D721Med (cell line): ENCODE measurements at places on chromosomes 12 and 14.

DNA sequence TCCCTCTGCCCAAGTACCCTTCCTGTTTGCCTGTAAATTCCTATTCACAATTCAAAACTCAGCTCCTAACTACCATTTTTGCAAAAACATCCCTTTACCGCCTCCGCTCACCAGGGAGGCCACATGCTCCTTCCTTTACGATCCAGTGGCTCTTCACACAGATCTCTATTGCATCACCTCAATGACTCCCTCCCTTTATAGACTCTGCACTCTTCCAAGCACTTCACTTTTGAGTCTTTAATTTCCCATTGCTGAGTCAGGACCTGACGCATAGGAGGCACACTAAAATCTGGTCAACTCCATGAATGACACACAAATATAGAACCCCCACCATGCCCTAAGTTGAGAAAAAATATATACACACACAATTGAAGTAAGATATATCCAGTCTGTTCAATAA, 45.9 kb downstream of the PPP1R13B start:
- no peak for DNase-seq

- no peak for DNase-seq
Measured at GRCh38 chr12:113823816-113824215, 142.3 kb downstream of the RBM19 start.

- no peak for DNase-seq
Measured at GRCh38 chr12:123815968-123816367, 53.9 kb downstream of the DNAH10 start.

- DNase-seq: no peak
Measured at GRCh38 chr14:49851813-49852212, 775 bp downstream of the NEMF start.

DNA sequence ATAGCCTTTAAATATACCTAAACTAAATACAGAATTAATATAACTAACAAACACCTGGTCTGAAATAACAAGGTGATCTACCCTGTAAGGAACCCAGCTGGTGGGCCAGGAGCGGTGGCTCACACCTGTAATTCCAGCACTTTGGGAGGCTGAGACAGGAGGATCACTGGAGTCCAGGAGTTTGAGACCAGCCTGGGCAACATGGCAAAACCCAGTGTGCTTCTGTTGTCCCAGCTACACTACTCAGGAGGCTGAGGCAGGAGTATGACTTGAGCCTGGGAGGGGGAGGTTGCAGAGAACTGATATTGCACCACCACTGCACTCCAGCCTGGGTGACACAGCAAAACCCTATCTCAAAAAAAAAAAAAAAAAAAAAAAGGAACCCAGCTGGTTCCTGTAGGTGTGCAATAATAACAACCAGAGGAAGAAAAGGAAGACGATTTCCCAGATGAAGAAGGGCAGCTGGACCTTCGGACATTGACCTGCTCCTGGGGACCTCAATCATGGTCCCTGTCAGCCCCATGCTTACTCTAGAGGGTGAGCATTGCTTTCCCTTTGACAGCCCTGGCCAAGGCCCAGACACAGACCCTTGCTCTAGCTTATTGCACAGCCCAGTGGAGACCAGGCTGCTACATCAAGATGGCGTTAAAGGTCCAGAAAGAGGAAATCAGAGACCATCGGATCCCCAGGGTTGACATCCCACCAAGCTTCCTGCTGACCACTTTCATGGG, 5.4 kb downstream of the FOS start:
- no peak for DNase-seq

DNA sequence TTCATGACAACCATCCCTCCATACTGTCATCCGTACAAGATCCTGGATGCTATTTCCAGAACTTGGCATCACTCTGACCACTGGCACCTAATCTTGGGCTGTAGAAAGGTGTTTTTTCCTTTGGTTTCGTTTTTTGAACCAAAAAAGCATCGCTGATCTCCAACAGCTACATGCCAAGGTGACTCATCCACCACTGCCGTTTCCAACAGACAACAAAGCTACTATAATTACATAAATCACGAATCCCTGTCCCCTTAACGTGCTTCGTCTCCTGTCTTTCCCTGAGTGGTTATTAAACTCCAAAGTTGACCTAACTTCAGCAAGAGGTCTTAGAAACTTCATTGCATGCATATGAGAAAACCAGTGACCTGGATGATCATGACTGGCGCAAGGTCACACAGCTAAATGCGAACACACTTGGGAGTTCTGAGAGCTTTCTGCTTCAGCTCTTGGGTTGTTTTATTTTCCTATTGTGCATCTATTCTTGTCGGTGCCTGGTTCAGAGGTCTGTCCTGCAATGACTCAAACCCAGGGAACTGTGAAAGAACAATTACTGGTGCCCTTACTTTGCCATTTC, 99.9 kb downstream of the PPM1H start:
- no peak for DNase-seq
